CD4-positive, alpha-beta memory T cell (primary cell): ENCODE measurements at places on chromosomes 2 and 18. TPM values are rescaled to one million over a fixed set of nuclear protein-coding genes. Genes with fewer than 3 reads are reported as not detected.

The COL5A2 gene
- total RNA-seq: 1.2 TPM

DNA sequence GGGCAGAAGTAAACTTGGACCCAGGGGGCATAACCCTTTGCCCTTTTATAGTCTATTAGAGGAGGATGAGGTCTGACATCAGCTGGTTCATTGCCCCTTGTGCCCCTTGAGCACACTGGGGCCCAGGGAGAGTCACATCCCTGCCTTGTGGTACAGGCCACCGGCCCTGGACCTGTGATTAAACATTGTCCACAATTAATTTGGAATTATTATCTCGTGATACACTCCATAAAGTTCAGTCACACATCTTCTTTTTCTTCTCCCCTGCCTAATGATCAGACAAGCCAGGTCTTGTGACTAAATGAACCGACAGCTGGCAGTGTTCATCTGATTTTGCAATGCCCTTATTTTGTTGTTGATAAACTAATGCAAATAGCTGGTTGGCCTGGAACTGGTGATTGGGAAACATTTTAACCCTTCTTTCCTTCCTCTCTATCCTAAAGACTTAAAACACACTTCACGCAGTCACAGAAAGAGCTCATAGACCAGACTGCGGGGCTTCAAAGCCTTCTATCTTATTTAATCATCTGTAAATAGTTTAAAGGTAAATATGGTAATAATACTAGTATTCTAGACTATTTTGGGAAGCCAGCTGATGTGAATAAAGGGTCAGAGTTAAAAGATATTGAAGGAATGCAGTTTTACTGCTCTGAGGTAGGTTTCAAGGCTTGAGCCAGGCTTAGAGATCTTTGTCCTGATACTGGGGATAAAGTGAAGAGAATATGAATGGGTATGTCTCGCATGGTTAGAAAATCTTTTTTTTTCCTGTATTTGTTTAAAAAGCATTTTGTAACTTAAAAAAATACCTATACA is 13.4 kb downstream of the IL1R1 start:
- no peak for DNase-seq
- H3K27ac ChIP-seq: no peak overlapping the region

GRCh38 chr2:145622285-145622684 is 1102.4 kb upstream of the ZEB2 start:
- no peak for DNase-seq
- H3K27me3 ChIP-seq: no peaks in the 10 kb centered on the region
- H3K36me3 ChIP-seq: no peaks in the 10 kb centered on the region
- no peak overlapping the region for H3K27ac ChIP-seq

GRCh38 chr2:103823847-103824246 is 1030.1 kb upstream of the POU3F3 start:
- H3K27ac ChIP-seq: no peak overlapping the region
- H3K4me3 ChIP-seq: no peak overlapping the region
- DNase-seq: no peak
- H3K36me3 ChIP-seq: no peaks in the 10 kb centered on the region
- H3K4me1 ChIP-seq: no peaks in the 10 kb centered on the region

GRCh38 chr2:39455826-39456225 is 18.7 kb upstream of the MAP4K3 start:
- DNase-seq: no peak
- H3K36me3 ChIP-seq: no peaks in the 10 kb centered on the region
- no peak overlapping the region for H3K4me3 ChIP-seq
- H3K4me1 ChIP-seq: no peaks in the 10 kb centered on the region
- no peak overlapping the region for H3K27ac ChIP-seq

DNA sequence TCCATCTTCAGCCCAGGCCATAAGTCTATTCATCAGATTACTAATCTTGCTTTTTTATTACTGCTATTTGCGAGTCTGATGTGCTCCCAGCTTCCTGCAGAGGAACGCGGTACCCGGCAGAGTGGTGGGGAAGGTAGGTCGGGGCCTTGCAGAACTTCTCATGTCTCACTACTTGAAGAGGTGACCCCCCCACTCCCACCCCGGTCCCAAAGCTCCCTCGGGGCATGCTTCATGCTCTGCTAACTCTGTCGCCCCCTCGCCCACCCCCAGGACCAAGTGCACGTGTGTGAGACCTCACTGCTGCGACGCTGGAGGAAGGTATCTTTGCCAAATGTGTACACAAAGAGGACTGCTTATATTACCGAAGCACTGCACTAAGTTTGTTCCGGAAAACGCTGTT is 129.4 kb upstream of the RAB12 start:
- H3K4me1 ChIP-seq: no peaks in the 10 kb centered on the region
- no peaks in the 10 kb centered on the region for H3K36me3 ChIP-seq
- no peak overlapping the region for H3K27ac ChIP-seq
